ENCODE measurements at places on chromosomes 5 and 9.
A peak's percentile ranks its signal among the peaks of the same experiment; 100 is the strongest.

GRCh38 chr5:172052450-172053236 is 46.2 kb upstream of the FBXW11 start:
- no peak for DNase-seq

- DNase-seq, result no peak
These were observed 11.3 kb downstream of the SLC23A1 start for GRCh38 chr5:139371482-139372435.

DNA sequence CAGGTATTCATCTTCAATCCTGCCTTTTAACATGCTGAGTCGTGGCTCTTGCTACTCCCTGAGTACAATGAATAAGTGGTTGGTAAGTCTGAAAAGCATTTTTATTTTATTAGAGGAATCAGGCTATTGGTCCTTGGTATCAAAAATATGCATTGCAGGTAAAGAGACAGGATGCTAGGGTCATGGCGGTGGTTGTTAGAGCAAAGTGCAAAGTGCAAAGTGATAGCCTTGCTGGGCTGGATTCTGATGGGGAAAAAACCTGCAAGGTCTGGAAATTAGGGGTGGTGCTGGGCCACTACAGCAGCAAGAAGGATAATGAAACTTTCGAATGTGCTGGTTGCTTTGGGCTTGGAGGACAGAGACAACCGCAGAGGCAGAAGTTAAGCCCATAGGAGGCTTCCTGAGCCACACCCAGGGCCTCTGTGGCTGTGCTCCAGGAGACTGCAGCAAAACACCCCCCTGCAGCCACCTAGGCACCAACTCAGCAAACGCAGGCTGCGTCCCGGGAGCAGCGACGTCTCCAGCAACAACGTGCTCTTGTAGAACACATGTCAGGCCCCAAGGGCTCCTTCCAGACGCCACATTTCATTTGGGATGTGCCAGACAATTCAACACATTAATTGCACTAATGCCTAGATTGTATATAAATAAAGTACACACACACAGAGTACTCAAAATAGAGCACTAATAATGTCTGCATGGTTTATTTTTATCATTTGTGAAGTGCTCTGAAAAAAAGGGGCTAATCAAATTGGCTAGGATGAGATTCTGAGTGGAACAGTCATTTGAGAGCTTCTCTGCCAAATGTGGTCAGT is 149.8 kb upstream of the RAPGEF1 start:
- DNase-seq, result no peak

DNA sequence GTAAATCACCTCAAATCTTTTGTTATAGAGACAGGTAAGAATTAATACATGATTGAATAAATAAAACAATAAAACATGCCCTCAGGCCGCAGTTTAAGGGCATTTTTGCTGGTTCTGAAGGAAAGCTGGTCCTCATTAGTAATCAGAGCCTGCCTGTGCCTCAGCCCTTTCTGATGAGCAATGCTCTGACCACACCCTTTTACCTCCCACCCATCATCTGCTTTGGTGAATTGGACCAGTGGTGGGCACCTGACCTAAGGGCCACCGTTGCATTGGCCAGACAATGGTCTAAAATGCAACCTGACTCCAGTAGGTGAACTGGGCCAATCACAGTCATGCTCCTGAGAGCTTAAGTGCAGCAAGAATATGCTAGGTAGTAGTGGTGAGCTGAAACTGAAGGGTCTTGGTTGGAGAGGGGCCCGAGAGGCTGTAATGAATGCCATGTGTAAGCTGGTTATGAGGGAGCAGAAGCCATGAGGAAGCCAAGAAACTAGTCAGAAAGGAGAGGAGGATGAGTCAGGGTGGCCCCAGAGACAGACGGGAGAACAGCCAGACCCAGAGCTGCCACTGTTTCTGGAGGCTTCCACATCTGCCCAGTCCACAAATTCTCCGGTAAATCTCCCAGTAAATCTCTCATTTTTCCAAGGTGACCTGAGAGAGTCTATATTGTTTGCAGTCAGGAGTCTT is 45.5 kb upstream of the ZSWIM6 start:
- DNase-seq, result no peak

DNA sequence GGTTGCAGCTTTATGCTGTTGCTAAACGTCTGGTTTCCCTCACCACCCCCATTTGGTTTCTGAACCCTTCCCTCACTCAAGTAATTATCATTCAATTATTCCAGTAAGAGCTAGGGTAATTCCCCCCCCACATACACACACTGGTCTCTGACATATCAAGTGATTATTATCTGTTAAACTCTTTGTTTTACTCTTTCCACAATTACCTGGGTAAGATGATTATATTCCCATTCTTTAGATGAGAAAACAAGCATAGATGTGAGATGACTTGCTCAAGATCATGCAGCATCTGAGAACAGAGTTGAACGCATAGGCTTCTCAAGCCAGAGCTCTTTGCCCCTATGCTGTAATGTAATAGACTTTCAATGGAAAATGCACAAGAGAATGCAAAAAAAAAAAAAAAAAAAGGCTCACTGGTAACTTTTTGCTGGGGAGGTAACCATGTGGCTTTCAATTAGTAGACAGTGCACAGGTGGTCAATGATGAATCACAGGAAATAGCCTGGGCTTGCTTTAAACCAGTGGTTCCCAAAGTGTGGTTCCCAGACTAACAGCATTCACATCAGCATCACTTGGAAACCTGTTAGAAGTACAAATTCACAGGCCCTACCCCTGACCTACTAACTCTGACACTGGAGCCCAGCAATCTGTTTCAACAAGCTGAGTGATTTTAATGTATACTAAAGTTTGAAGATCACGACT is 87.6 kb downstream of the PIK3R1 start:
- DNase-seq, result peak; percentile 87

DNA sequence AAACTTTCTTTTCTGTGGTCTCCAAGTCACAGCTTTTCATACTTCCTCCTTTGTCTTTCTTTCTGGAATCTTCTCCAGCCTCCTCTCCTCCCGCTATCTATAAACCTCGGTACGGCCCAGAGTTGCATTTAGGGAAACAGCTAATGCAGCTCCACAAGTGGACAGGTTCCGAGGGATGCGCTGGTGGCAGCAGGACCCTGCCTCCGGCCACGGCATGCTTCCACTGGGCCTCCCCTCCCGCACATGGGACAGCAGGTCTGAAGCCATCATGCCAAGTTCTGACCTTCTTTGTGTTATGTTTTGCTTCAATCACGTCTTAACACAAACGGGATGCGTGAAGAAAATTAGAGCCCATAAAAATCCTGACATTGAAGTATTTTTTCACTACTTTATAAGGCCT is 136.9 kb downstream of the IRX2 start:
- DNase-seq, result no peak

GRCh38 chr9:69577123-69577522 is 95.0 kb downstream of the APBA1 start:
- no peak for DNase-seq

DNA sequence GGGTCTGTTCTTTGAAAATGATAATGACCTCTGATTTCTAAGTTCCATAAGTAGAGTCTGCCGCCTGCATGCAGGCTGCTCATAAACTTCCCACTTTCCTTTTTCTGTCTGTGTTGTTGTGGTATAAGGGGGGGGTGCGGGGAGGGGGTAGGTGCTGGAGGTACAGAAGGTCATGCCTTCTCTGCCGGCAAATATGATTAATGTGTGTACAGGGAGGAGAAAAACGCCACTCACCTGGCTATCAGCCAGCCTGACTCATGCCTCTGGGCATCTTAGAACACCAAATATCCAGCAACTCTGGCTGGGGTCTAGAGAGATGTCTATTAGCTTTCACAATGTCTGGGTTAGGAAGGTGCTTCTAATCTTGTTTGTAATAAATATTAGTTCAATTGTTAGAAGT is 128.3 kb downstream of the EFNA5 start:
- DNase-seq, result peak; percentile 85

GRCh38 chr5:139222346-139222745 is 24.2 kb upstream of the SIL1 start:
- DNase-seq, result no peak

DNA sequence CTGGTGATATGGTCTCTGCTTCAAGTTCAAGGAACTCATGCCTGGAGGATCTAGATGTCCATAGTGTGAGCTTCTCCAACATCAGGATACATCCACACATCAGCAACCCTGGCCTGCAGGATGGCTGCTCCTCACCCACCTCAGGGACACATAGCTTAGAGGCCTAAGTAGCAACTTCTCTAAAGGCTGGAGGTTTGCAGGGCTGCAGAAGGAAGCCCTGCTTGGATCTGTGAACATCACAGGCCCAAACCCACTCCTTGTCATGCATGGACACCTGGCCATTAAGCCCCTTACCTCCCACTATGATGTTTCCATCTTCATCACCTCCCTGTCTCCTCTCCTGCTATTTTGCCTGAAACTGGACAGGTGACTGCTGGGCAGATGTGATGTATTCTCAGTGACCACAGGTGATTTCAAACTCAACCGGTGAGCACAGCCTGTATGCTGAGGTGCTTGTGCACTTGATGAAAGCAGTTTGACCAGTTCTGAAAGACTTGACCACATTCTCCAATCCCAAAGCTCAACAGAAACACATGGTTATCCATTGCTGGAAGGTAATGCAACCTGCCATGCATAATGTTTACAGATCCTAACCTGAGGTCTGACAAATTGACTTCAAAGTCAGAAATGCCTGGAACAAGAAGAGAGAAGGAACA is 205.2 kb downstream of the FSTL4 start:
- no peak for DNase-seq

DNA sequence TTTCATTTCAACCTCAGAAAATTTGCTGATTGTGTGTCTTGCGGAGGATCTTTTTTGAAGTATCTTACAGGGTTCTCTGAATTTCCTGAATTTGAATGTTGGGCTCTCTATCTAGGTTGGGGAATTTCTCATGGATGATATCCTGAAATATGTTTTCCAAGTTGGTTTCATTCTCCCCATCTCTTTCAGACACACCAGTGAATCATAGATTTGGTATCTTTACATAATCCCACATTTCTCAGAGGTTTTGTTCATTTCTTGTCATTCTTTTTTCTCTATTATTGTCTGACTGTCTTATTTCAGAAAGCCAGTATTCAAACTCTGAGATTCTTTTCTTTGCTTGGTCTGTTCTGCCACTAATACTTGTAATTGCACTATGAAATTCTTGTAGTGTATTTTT is 456.9 kb downstream of the PRELID2 start:
- DNase-seq, result peak; percentile 13

DNA sequence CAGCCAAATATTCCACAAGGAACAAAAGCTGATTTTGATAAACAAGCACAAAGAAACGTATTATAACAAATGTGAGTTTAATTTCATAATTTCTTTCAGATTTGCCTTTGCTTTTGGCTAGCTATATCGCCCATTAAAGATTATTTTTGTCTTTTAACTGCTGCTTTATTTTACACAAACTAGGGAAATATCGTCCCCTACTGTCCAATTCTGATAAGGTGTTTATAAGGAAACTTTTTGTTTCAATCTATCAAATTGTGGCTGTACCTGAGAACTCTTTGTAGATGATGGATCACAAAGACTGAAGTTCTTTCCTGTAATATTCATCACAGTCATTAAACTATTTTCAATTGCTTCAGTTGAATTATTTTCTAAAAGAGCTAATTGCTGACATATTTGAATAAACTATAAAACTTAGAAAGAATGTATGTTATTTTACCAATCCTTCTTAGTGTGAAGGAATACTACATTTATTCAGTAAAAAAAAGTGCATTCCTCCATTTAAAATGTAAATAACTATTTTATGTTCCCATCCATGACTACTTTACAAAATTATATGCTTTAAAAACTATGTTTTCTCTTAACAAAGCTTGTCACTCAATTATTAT is 431.3 kb upstream of the ITGA1 start:
- DNase-seq, result peak; percentile 21

DNA sequence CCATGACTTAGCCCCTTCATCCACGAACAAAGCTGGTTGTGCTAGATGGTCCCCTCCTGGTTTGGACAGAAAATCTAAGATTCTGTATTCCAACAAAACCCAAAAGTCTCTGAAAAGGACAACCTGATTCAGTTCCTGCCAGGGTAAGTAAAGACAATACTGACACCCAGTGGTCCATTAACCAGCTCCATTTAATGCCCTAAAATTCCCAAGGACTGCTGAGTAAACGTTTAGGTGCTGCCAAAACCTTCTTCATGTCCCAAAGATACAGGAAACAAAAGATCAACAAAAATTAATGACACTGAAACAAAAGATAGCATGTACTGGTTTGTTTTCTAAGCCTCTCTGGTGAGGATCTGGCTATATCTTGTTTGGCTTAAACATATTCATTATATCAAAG is 25.3 kb upstream of the PPP1R2B start:
- no peak for DNase-seq

GRCh38 chr5:134637116-134637721 is 4.6 kb upstream of the SAR1B start:
- peak; percentile 48 for DNase-seq

DNA sequence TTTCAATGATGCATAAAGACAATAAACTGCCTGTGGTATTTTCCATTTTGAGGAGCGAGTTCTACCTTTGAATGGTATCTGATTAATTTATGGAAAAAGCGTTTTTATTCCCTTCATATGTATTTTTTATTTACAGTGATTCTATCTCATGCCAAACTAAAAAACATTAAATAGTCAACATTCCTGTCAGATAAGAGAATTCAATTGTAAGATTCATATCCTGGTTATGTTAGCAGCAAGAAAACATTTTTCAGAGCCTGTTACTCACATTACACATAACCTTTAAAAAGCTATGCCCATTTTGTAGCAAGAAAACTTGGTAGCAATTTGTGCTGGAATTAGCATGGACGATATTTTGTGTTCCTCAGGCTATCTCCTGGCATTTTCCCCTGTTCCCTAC is 55.1 kb upstream of the PRLR start:
- no peak for DNase-seq
